Fibroblast of upper back skin (primary cell): ENCODE measurements at places on chromosomes 7 and 10.

DNA sequence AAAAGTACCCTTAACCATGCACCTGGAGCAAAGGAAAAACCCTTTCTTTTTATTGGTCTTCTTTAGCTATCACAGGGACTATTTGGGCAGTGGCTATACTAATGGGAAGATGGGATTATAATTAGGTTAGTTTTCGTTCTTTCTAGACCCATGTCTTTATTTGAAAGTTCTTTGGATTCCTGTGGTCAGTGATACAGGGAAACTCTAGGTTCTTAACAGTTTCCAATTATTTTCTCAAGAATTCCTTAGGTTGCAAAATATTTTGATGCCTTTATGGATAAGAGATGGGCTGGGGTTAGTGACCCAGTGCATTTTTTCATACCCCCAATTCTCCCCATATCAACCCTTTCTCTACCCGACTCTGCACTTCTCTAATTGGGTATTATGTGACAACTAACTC lies 49.0 kb downstream of the ADD3 start:
- DNase-seq, result peak; percentile 85

DNA sequence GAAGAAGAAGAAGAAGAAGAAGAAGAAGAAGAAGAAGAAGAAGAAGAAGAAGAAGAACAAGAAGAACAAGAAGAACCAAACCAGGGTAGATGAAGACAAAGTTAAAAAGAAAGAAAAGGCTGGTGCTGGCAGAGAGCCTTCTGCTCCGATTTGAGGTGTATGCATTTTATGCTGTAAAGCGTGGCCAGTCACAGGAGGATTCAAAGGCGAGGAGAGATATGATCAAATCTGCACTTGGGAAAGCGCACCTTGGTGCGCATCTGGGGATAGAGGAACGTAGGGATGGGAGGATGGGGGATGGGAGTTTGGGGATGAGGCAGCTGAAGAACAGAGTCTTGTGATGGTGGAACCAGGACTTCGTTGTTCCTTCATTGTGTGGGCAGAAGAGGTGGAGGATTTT lies at the start of gene NME8:
TSS of gene NME8 (plus strand) at position 301 of the 400 bp plus-strand sequence. CDS start 1,670 bp downstream, outside the sequence.
- DNase-seq, result no peak

- no peak for DNase-seq
Observed at GRCh38 chr7:150398965-150399320, 19.8 kb downstream of the ZNF775 start.

DNA sequence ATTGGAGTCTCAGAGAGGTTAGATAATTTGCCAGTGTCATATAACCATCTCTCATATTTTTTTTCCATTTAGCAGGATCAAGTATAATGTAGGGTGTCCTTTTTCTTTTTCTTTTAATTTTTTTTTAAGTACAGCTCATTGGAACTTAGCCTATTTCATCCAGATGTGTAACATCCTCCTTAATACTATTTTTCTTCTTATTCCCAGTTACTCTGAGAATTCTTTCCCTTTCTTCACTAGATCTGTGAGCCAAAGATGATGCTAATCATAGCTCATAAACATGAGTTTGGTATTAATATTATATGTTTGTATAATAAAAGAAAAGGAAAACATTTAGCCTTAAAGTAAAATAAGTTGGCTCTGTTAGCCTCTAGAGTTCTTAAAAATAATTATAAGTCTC lies 32.8 kb downstream of the PPP1R9A start:
- DNase-seq, result no peak

DNA sequence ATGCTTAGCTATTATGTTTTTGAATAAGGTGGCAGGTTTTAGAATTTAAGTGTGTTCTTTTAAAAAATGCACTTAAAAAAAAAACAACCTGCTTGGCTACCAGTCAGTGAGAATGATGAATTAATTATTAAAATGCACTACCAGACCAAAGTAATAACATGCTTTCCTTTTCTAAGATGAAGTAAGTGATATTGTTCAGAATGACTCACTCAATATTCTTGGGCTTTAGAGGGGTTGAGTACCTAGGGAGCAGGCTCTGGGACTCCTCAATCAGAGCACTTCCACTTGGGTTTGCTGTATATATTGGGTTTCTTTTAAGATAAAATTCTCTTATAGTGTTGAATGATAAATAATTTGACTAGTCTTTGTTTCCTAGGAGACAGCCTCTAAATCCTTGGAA lies 8.6 kb downstream of the STAM start:
- DNase-seq, result no peak

- DNase-seq, result no peak
Observed at GRCh38 chr10:71251319-71251718, 38.9 kb downstream of the UNC5B start.

- DNase-seq, result no peak
Observed at GRCh38 chr10:103041391-103041790, 123.3 kb downstream of the CNNM2 start.

- DNase-seq, result no peak
Observed at GRCh38 chr7:7830122-7830878, 111.9 kb upstream of the RPA3 start.

DNA sequence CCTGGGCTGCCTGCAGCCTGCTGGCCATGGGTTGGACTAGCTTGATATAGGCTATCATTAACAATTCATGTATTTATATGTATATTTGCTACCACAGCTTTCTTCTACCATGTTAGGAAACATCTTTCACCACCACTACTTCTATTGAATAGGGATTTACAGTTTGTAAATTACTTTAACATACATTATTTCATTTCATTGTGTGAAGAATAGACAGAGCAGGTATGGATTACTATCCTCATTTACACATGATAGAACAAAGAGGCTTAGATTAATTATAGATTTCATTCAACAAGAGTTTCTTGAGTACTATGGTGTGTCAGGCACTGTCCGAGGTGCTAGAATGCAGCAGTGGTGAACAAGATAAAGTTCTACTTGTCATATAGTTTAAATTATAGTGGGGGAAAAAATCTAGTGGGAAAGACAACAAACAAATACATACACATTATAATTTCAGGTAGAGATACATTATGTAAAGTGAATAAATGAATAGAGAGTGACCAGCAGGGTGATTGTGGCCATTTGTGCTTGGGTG lies 20.6 kb downstream of the VTI1A start:
- no peak for DNase-seq

- no peak for DNase-seq
Observed at GRCh38 chr10:75159519-75159918, 48.1 kb downstream of the SAMD8 start.

DNA sequence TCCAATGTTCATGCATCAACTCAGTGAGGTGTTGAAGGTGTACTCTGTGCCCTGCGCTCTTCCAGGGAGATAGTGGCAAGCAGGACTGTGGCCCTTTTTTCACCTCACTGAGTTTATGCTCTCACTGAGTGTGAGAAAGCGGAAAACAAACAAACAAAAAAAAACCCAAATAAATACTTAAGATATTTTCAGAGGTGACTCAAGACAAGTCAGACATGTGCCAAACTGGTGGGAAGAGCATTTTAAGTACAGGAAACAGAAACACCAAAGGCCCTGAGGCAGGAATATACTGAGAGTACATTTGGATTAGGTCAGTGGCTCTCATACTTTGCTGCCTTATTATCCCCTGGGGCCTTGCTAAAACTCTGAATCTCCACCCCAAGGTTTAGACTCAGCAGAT lies 111.9 kb upstream of the IGFBP3 start:
- no peak for DNase-seq

- DNase-seq, result peak; percentile 8
Observed at GRCh38 chr7:71601851-71602250, 469.9 kb downstream of the GALNT17 start.

GRCh38 chr7:157979636-157980340 lies 607.8 kb downstream of the PTPRN2 start:
- DNase-seq, result no peak

GRCh38 chr10:119786117-119786769 lies 60.4 kb downstream of the INPP5F start:
- peak; percentile 64 for DNase-seq

- no peak for DNase-seq
Observed at GRCh38 chr10:98100476-98100875, 34.0 kb upstream of the R3HCC1L start.

GRCh38 chr10:97854743-97855142 lies 5.1 kb downstream of the GOLGA7B start:
- no peak for DNase-seq

DNA sequence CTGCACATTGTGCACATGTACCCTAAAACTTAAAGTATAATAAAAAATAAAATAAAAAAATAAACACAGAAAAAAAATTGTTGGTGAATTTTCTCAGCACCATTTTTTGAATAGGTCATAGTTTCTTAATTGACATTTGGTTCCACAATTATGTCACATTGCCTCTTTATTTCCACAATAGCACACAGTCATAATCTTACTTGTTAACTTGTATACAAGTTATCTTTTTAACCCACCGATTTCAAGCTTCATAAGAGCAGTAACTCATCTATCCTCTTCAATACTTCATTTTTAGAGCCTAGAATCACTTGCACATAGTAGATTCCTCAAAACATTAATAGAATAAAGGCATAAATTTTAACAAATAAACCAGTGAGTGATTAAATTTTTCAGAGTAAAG lies 1425.1 kb upstream of the LRRTM3 start:
- no peak for DNase-seq

DNA sequence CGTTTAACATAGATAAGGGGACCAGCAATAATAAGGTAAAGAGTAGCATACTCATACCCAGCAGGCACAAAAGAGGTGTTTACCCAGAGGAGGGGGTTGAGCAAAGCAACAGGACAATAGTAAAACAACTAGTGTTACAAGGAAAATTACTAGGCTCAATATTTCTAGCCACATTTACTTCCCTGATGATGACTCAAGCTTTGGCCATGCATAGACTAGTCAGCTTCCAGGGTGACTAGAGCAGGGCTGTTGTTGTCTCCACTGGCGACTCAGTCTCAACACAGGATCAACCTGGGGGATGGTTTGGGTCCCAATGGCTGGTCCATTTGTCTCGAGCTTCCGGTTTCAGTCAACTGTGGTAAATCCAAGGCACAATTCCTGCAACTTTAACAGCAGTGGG lies 217.7 kb upstream of the KCND2 start:
- DNase-seq, result peak; percentile 74

DNA sequence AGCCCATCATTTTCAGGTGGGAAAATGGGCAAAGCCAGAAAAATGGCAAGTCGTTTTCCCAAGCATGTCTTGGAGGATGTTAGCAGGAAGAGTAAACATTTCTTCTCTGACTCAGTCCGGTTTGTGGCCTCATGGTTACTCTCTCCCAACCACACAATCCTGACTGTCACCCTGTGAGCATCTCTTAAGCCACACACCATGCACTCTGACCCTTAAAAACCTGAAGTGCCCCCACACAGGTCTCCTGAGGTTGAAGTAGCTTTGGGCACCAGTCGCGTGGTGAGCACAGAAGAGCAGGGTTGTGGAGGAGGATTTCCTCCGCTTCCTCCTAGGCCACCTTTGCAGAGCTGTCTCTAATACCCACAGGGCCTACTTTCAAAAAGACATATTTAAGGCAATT lies 387.3 kb upstream of the NPVF start:
- no peak for DNase-seq

GRCh38 chr10:767211-767610 lies 77.7 kb upstream of the DIP2C start:
- no peak for DNase-seq

GRCh38 chr7:14125998-14126397 lies 136.5 kb upstream of the ETV1 start:
- no peak for DNase-seq

DNA sequence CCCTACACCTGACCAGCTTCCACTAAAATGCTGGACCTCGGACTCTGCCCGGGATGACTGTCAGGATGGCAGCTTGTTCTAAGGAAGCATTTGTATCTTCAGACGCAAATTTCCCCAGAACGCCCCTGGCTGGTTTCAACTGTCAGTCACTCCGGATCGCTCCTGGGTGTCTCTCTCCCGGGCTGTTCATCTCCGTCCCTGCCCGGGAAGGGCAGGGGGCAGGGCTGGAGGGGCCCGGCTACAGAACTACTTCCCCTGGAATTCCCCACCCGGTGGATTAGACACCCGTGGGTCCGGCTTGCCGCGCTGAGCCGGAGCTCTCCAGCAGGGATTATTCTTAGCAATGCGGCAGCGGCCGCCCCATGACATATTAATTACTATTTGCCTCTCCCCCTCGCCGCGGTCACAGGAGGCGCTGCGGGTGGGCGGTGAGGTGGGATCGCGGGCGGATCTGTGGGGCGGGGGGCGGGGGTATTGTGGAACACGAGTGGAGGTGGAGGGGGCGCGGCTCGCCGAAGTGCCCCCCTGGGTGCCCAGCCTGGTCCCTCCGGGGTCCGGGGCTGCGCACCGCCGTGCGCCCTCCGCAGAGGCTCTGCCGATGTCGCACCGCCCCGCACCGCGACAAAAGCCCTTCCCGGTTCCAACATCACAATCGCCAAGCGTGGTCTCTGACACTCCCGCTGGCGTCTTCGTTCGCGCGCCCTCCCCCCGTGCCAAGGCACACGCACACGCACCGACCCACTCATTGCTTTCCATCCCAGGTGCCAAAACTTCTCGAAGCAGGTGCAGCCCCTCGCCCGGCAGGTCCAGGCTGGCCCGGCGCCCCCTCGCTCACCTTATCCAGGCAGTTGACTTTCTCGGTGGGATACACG lies 276.1 kb upstream of the NEBL start:
- DNase-seq, result no peak

DNA sequence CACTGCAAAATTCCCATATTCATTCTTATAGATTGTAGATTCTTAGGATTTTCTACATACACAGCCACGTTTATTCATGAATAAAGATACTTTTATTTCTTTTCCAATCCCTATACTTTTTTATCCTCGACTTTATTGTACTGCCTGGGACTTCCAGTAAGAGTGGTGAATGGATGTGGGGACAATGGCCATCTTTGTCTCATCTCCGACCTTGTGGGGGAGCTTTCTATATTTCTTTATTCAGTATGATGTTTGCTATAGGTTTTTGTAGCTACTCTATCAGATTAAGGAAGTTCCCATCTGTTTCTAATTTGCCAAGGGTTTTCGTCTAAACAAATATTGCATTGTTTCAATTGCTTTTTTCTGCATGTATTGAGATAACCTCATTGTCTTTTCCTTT lies 184.3 kb downstream of the FOXP2 start:
- no peak for DNase-seq

GRCh38 chr7:31640381-31640780 lies 46.6 kb upstream of the PPP1R17 start:
- DNase-seq, result no peak

GRCh38 chr10:131792809-131793208 lies 108.0 kb upstream of the PPP2R2D start:
- no peak for DNase-seq

GRCh38 chr7:19465861-19466260 lies 243.0 kb downstream of the POLR1F start:
- DNase-seq, result no peak

DNA sequence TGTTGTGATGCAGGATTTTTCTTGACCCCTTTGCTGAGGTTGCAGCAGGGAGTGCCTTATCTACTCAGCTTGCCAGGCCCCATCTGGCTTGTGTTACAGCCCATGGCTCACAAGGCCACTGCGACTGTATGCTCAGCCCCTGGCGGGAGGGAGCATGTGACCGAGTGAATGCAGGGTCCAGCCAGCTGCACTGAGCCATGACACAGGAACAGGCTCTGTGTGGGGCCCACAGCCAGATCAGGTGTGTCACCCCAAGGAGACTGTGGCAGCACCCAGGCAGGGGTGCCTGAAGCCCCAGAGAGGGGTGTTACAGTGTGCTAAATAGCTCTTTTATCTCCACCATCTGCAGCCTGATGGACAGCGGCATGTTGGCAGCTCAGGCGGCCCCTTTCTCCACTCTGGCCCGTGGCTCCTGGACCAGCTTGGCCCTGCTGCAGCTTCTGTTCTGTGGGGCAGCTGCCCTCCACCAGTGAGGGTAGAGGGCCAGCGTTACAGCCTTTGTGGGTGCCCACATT lies 2.6 kb upstream of the PCBD1 start:
- DNase-seq, result no peak
